CD4-positive, CD25-positive, alpha-beta regulatory T cell (primary cell): ENCODE measurements at places on chromosomes 3 and 15. TPM values are rescaled to one million over a fixed set of nuclear protein-coding genes. Genes with fewer than 3 reads are reported as not detected.

- H3K36me3 ChIP-seq, result peaks cover 9% of the 10 kb centered on the region
- H3K27ac ChIP-seq, result no peak overlapping the region
- no peak overlapping the region for H3K4me3 ChIP-seq
- H3K27me3 ChIP-seq, result no peaks in the 10 kb centered on the region
- H3K4me1 ChIP-seq, result peaks cover 44% of the 10 kb centered on the region
Measured at GRCh38 chr15:88897456-88898194, 2.3 kb upstream of the HAPLN3 start.

GRCh38 chr3:53721187-53722119 is 124.8 kb downstream of the CHDH start:
- no peak for DNase-seq
- no peak overlapping the region for H3K27ac ChIP-seq
- H3K4me1 ChIP-seq, result no peaks in the 10 kb centered on the region

Gene MNS1
- not detected for total RNA-seq

Gene RETNLB
- total RNA-seq, result not detected

GRCh38 chr3:88203642-88204055 is 53.9 kb downstream of the C3orf38 start:
- no peaks in the 10 kb centered on the region for H3K27me3 ChIP-seq
- no peak overlapping the region for H3K4me3 ChIP-seq
- no peak for DNase-seq
- no peaks in the 10 kb centered on the region for H3K4me1 ChIP-seq

DNA sequence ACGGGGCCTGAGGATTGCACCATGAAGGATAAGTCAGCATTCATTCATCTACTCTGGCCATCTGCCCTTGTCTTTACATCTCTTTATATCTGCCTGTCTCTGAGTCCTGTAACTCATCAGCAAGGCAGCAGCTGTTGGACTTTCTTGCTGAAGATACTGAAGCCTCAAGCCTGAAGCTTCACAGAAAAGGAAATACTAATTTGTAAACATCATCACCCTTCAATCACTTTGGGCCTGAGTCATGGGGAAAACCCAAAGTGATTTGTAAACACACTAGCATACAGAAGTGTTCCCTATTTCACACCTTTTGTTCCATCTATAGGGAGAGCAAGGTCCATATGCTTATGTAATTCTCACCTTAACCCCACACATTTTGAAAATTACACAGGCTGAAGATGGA is 928.2 kb downstream of the EPHA3 start:
- H3K27me3 ChIP-seq, result no peaks in the 10 kb centered on the region
- H3K4me1 ChIP-seq, result no peaks in the 10 kb centered on the region
- no peaks in the 10 kb centered on the region for H3K36me3 ChIP-seq
- no peak overlapping the region for H3K4me3 ChIP-seq
- H3K27ac ChIP-seq, result no peak overlapping the region

DNA sequence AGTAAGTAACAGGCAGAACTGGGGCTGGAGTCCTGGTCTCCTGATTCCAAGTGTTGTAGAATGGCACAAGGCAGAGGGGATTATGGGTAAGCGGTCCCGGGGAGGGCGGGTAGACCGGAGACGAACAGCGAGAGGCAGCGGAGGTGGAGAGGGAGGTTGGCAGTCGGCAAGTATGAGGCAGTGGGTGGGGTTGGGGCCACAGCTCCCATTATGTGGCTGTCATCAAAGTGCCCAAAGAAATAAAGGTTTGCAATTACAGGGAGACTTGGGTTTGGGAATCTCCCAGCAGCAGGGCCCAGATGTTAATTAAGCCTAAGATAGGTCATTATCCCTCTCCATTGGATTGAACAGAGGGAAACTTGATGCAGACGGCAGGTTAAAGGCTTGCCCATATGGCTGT is 16.9 kb downstream of the FAM43A start:
- no peak overlapping the region for H3K4me3 ChIP-seq
- no peak overlapping the region for H3K27ac ChIP-seq
- no peaks in the 10 kb centered on the region for H3K36me3 ChIP-seq
- no peaks in the 10 kb centered on the region for H3K4me1 ChIP-seq
- peaks cover 2% of the 10 kb centered on the region for H3K27me3 ChIP-seq

GRCh38 chr15:56892659-56893363 is 25.6 kb upstream of the TCF12 start:
- H3K36me3 ChIP-seq, result no peaks in the 10 kb centered on the region
- peaks cover 4% of the 10 kb centered on the region for H3K4me1 ChIP-seq
- H3K27ac ChIP-seq, result no peak overlapping the region
- H3K4me3 ChIP-seq, result no peak overlapping the region
- DNase-seq, result no peak

Gene MYEF2
- 19.0 TPM for total RNA-seq

Gene SNX22
- total RNA-seq, result 0.20 TPM

DNA sequence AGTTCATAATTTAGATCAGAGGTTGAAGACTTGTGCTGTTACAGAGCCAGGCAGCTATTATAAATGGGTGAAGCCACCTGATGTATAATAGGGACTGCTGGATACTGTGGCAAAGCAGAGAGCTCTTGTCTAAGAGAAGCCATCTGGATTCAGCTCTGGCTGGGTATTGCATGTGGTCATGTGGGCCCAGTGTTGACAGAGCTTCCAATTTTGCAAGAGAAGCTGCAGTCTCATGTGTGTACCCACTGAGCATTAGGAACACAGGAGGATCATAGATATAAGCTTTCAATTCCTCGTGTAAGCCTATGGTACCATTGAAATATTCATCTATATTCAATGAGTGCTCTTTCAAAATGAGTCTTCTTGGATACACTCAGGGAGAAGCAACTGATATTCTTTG is 303.9 kb upstream of the SLCO3A1 start:
- no peak for DNase-seq
- H3K4me3 ChIP-seq, result no peak overlapping the region
- no peaks in the 10 kb centered on the region for H3K4me1 ChIP-seq
- H3K36me3 ChIP-seq, result no peaks in the 10 kb centered on the region

- no peaks in the 10 kb centered on the region for H3K36me3 ChIP-seq
- no peak for DNase-seq
- H3K27me3 ChIP-seq, result no peaks in the 10 kb centered on the region
- H3K27ac ChIP-seq, result no peak overlapping the region
- H3K4me1 ChIP-seq, result no peaks in the 10 kb centered on the region
Measured at GRCh38 chr15:90178468-90179435, 22.4 kb upstream of the SEMA4B start.

Gene TGFBR2
- total RNA-seq, result 57.4 TPM

Gene CPLX3
- 0.35 TPM for total RNA-seq

GRCh38 chr15:86162172-86162591 is 82.5 kb downstream of the AGBL1 start:
- no peak overlapping the region for H3K27ac ChIP-seq
- DNase-seq, result no peak
- H3K4me1 ChIP-seq, result no peaks in the 10 kb centered on the region
- H3K36me3 ChIP-seq, result no peaks in the 10 kb centered on the region

Gene INSYN1
- not detected for total RNA-seq

GRCh38 chr3:37024092-37024491 is 30.8 kb downstream of the MLH1 start:
- peak; percentile 15 for DNase-seq
- no peak overlapping the region for H3K4me3 ChIP-seq
- no peaks in the 10 kb centered on the region for H3K27me3 ChIP-seq
- H3K27ac ChIP-seq, result no peak overlapping the region
- H3K36me3 ChIP-seq, result peaks cover 82% of the 10 kb centered on the region

GRCh38 chr3:78496501-78496900 is 1271.3 kb downstream of the ROBO1 start:
- H3K36me3 ChIP-seq, result no peaks in the 10 kb centered on the region
- H3K27ac ChIP-seq, result no peak overlapping the region
- H3K4me1 ChIP-seq, result no peaks in the 10 kb centered on the region

Gene C3orf85
- not detected for total RNA-seq

Gene SAMD7
- not detected for total RNA-seq

DNA sequence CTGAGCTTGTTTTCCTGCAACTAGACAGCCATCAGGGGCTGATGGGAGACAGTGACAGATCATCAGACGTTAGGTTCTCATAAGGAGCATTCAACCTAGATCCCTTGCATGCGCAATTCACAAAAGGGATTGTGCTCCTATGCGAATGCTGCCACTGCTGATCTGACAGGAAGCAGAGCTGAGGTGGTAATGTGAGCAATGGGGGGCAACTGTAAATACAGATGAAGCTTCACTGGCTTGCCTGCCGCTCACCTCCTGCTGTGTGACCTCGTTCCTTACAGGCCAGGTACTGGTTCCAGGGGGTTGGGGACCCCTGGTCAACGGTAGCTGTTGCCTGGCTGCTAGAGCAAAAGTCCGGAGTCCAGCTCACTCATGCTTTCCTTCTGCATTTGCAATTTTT is 26.4 kb upstream of the KCNAB1 start:
- DNase-seq, result no peak
- no peaks in the 10 kb centered on the region for H3K27me3 ChIP-seq

DNA sequence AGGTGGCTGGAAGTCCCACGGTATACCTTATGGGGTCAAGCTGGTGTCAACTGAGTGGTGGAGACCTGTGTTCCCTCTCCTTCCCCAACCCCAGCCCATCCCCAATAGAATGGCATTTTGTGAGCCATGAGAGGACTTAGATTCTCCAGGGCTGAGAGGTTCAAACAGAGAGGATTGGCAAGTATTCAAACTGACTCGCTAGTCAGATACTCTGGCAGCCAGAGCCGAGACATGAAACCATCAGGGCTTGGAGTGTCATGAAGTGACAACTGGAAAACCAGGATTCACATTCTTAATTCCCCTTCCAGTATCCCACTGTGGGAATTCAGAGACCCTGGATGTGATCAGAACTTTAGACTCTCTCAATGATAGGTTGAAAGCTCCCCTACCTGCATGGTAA is 159.4 kb upstream of the SNTN start:
- H3K4me1 ChIP-seq, result no peaks in the 10 kb centered on the region
- no peak for DNase-seq
- no peaks in the 10 kb centered on the region for H3K36me3 ChIP-seq
- H3K27me3 ChIP-seq, result no peaks in the 10 kb centered on the region

DNA sequence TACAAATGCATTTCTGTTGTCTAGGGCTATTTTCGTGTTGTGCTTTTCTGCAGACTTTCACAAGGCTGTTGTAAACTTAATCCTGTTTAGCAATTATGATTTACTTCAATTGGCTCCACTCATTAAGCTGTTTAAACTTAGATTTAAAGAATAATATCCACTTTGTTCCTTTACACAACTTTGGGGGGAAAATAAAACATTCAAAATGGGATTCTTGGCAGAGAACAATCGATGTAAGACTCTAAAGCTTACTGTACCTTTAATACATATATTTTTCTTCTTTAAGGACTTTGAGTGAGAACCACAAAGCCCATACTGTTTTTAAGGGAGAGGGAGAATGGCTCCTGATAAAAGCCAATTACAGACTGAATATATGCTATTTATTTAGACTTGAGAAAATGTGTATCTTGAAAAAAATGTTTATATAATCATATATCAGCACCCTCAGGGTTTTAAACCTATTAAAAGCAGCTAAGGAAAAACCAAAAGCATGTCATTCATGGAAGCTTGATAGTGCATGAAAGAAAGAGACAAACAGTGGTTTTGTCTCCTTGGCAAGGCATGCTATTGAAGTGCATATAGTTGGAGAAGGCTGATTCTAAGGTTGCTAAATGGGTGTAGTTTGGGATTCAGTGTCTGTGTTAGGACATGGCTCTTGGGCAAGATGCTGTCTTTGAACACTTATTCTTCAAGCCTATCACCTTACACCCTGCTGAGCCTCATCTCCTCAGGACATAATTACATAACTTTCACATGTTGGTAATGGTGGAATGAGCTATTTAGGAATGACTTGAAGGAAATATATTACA is 293.4 kb upstream of the TBC1D5 start:
- H3K36me3 ChIP-seq, result no peaks in the 10 kb centered on the region
- H3K27me3 ChIP-seq, result no peaks in the 10 kb centered on the region
- no peak overlapping the region for H3K27ac ChIP-seq

DNA sequence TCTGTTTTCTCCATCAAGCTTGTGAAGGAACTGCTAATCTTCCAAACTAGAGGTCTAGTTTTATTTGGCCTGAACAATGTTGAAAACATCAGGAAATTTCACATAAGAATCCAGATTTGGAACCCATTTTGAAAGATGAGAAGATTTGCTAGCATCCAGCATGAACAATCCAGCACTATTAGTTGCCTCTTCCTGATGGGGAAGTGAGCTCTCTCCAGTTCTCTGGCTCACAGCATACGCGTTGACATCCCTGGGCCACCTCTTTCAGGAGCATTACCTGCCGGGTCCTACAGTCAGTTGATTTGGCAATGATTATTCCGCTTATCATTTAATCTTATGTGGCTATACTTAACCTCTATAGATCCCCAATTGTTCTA is 10.9 kb downstream of the GPR87 start:
- no peaks in the 10 kb centered on the region for H3K4me1 ChIP-seq
- H3K27ac ChIP-seq, result no peak overlapping the region
- H3K36me3 ChIP-seq, result no peaks in the 10 kb centered on the region
- H3K27me3 ChIP-seq, result peaks cover 3% of the 10 kb centered on the region
- DNase-seq, result no peak

- H3K4me1 ChIP-seq, result no peaks in the 10 kb centered on the region
- H3K4me3 ChIP-seq, result no peak overlapping the region
- H3K27ac ChIP-seq, result no peak overlapping the region
- DNase-seq, result no peak
Measured at GRCh38 chr3:28781053-28781452, 432.4 kb upstream of the AZI2 start.

DNA sequence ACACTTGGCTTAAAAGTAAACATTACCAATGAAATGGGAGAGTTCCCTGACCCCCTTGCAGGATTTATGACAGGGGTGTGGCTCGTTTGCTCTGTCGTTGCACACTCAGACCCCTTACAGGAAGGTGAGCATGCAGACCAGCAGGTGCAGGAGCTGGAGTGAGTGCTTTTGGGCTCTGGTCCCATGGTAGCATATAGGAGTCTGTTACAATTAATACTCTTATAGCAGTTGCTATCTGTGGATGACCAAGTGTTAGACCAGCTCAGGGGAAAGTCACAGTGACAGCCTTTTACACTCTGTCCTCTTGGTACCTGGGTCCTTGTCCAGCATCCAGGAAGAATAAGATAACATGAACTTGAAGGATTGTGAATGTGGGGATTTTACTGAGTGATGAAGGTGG is 1177.5 kb downstream of the NSUN3 start:
- no peaks in the 10 kb centered on the region for H3K27me3 ChIP-seq
- DNase-seq, result no peak

Gene LRRFIP2
- total RNA-seq, result 78.5 TPM

Gene SEMA7A
- total RNA-seq, result 5.0 TPM

Gene MME
- not detected for total RNA-seq

- H3K4me3 ChIP-seq, result no peak overlapping the region
- no peaks in the 10 kb centered on the region for H3K36me3 ChIP-seq
- no peak for DNase-seq
- no peaks in the 10 kb centered on the region for H3K4me1 ChIP-seq
- no peaks in the 10 kb centered on the region for H3K27me3 ChIP-seq
Measured at GRCh38 chr3:31848911-31849310, 132.2 kb downstream of the OSBPL10 start.

Gene STAC
- 0.62 TPM for total RNA-seq

DNA sequence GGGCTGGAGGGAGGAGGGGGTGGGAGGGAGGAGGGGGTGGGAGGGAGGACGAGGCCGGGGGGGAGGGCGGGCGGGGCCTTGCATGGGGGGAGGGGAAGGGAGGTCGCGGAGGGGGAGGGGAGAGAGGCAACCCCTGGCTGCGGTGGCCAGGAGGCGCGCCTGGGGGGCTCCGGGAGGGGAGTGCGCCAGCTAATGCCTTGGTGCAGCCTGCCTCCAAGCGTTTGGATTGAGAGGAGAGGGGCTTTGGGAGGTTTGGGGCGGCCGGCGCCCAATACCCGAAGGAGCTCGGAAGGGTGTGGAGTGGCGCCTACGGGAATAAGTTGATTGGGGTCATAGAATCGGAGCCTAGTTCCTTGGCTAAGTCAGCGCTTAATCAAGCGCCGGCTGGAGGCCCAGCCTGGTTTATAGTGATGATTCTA is 557 bp downstream of the TFG start:
- peaks cover 8% of the 10 kb centered on the region for H3K36me3 ChIP-seq
- peaks cover 30% of the 10 kb centered on the region for H3K4me1 ChIP-seq
- DNase-seq, result peak; percentile 19
- H3K27ac ChIP-seq, result peak overlapping the region; percentile 95
- no peaks in the 10 kb centered on the region for H3K27me3 ChIP-seq
